ENCODE measurements at places on chromosomes 12 and 14.

GRCh38 chr14:89245802-89246201, 171.2 kb downstream of the FOXN3 start:
- DNase-seq, result no peak

DNA sequence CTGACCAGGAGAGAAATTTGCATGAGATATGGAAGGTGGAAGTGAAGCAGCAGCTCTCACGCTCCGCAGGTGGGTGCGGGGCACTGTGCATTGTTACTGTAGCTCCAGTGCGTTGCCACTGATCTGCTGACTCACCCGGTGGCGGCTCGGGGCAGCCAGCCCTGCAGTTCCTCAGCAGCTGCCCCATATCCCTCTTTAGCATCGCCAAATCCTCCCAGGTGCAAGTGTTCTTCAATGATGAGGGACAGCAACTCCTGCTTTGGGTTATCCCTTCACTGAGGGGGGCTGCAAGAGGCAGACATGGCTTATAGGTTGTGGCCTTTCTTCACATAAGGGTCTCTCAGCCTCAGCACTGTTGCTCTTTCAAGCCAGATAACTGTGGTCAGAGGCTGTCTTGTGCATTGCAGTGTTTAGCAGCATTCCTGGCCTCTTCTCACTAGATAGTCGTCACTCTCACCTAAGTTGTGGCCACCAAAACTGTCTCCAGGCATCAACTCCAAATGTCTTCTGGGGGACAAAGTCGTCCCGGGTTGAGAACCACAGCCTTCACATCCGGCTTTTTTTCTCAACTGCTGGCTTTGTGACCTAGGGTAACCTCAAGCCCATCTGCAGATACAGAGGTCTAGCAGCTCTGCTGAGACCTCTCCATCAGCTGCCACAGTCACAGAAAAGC, 180.8 kb downstream of the EFCAB11 start:
- no peak for DNase-seq

DNA sequence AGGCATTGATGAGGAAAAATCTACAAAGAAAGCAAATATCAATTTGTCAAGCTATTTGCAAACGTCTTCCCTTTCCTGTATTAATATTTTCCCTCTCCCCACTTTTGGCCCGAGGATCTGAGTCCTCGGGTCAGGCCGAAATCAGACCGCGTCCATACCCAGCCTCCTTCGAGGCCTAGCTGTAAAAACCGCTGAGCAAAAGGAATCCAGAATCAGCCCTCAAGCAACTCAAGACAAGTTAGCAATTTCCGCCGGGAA, 353 bp upstream of the MAPK1IP1L start:
- no peak for DNase-seq

- DNase-seq, result no peak
These were observed 354.4 kb upstream of the FLRT2 start for GRCh38 chr14:85175556-85175955.

DNA sequence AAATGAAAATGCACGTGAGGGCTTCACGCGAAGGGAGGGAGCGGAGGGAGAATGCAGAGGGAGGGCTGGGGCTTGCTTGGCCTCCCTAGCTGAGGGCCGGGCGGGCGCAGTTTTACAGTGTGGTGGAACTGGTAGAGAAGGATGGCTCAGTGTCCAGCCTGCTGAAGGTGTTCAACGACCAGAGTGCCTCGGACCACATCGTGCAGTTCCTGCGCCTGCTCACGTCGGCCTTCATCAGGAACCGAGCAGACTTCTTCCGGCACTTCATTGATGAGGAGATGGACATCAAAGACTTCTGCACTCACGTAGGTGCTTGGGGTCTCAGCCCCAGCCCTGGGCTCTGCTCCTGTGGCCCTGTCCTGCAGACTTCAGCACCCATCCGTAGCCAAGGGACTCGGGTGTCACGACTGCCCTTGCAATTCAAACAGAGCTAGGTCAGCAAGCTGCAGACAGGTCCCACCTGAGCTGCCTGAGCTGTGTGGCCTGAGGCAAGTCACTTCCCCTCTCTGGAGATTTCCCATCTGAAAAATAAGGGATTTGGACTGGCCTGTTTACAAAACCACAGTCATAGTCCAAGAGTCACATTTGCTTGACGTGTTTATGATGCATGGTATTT, 18.4 kb downstream of the OTUB2 start:
- no peak for DNase-seq

DNA sequence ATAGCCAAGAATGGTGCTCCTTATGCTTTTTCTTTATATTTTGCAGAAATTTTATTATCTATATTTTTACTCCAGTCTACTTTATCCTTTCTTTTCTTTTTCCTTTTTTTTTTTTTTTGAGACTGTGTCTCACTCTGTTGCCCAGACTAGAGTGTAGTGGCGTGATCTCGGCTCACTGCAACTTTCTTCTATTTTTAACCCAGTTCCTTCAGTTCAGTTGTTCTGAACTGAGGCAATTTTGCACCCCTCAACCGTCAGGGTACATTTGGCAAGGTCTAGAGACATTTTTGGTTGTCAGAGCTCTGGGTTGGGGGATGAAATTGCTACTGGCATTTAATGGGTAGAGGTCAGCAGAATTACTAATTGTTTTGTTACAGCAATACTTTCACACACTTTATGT, 75.7 kb downstream of the DIP2B start:
- no peak for DNase-seq
